Thyroid gland (tissue), 4 donors: ENCODE measurements at places on chromosomes 7 and 10. TPM values are rescaled to one million over a fixed set of nuclear protein-coding genes. Genes with fewer than 3 reads are reported as not detected.

Gene DGKB
- 2.1 TPM for total RNA-seq

DNA sequence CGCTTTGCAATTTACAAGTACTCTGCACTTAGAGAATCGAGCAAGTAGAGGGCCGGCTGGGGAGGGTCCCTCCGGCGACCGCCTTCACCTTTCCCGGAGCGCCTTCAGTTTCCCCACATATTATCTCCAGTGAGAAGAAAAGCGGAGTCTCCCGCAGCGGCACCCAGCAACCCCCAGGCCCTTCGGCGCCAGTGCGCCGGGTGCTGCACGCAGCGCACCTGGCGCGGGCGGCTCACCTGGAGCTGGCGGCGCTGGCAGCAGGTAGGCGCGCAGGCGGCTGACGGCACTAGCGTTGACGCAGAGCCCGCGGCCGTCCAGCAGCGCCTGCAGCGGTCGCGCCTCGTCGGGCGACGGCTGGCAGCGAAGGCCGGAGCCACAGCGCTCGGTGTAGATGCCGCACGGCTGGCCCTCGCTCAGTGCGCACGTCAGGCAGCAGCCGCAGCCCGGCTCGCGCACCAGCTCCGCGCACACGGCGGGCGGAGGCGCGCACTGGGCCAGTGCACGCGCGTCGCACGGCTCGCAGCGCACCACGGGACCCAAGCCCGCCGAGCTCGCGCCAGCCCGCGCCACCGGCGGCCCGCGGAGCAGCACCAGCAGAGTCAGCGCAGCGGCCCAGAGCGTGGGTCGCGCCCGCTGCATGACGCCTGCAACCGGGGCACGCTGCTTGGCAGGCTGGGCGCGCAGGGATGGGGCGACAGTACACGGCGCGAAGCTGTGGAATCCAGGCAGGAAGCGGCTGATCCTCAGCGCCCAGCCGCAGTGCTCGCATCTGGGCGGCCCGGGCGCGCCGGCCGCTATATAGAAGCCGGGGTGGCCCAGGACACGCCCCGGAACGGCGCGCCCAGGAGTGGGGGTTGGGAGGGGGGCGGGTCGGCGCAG lies at the start of gene IGFBP3:
Gene IGFBP3 (minus strand): TSS at position 771 of the 879 bp plus-strand sequence. CDS start 132 bp downstream, at position 639.
- no peaks in the 10 kb centered on the region for H3K27me3 ChIP-seq
- peak within 1 kb of the TSS; percentile 4 for H3K4me3 ChIP-seq
- peaks cover 14% of the 10 kb centered on the region for H3K4me1 ChIP-seq
- DNase-seq = peak; percentile 63
- H3K36me3 ChIP-seq = no peaks in the 10 kb centered on the region

- no peaks in the 10 kb centered on the region for H3K36me3 ChIP-seq
- H3K4me3 ChIP-seq = no peak overlapping the region
- H3K27ac ChIP-seq = no peak overlapping the region
- no peaks in the 10 kb centered on the region for H3K4me1 ChIP-seq
- DNase-seq = peak; percentile 58
These were observed 210.4 kb upstream of the ADO start for GRCh38 chr10:62594093-62594520.

Gene RARRES2
- 137 TPM for total RNA-seq

DNA sequence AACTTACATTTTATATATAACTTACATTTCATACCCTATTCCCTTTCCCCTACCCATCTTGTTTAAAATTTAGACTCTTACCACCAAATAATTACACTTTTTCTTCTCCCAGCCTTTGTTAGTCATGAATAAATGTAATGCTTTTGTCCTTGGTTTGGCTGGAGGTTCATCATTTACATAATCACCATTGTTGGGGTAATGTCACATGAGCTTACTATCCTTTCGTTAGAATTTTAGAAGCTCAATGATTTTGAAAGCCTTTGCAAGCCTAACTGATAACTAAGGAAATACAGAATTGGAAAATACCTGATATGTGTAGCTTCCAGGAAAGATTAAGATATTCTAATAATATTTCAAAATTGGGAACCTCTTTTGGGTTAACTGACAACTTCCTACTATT lies 171.7 kb downstream of the PLXDC2 start:
- H3K4me1 ChIP-seq = no peaks in the 10 kb centered on the region
- H3K27me3 ChIP-seq = no peaks in the 10 kb centered on the region
- H3K27ac ChIP-seq = no peak overlapping the region

GRCh38 chr10:114394531-114394930 lies 9.8 kb downstream of the AFAP1L2 start:
- no peak for DNase-seq
- H3K36me3 ChIP-seq = no peaks in the 10 kb centered on the region
- peak overlapping the region; percentile 97 for H3K27ac ChIP-seq
- no peaks in the 10 kb centered on the region for H3K27me3 ChIP-seq

DNA sequence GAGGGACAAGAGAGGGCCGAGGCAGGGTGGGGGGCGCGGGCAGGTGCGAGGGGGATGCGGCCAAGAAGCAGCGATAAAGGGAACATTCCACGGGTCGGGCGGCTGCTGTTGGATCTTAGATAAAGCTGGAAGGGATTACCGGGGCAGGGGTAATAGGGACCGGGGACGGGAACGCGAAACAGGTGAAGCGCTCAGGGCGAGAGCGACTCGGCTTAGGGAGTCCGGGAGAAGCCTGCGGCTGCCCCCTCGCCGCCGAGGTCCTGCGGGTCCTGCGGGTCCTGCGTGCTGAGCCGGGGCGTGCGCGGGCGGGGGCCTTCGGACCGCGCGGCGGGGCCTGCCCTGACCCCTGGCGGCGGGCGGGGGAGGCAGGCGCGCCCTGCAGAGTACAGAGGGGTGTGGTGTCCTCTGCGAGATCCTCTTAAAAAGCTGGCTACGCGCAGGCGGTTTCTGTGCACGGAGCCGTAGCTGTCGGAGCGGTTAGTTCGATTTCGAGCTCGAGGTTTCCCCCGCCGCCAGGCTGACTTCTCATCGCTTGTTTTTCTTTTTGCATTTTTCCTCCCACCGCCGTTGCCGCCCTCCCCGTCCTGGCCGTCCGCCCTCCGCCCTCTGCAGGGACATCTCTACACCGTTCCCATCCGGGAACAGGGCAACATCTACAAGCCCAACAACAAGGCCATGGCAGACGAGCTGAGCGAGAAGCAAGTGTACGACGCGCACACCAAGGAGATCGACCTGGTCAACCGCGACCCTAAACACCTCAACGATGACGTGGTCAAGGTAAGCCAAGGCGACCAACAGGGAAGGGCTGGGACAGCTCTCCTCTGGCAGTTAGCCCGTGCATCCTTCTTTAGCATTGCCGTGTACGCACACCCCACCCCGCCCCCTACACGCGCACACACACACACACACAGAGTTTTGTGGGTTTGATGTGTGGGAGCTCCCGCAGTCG lies 1.4 kb downstream of the CAV1 start:
- H3K27me3 ChIP-seq = no peaks in the 10 kb centered on the region
- H3K4me3 ChIP-seq = peak overlapping the region; percentile 69
- peak; percentile 92 for DNase-seq
- peak overlapping the region; percentile 97 for H3K27ac ChIP-seq

- DNase-seq = no peak
- no peak overlapping the region for H3K27ac ChIP-seq
- H3K36me3 ChIP-seq = no peaks in the 10 kb centered on the region
- no peaks in the 10 kb centered on the region for H3K4me1 ChIP-seq
These were observed 274.9 kb upstream of the IGFBP3 start for GRCh38 chr7:46195934-46196333.

GRCh38 chr10:17113889-17114540 lies 15.6 kb downstream of the CUBN start:
- DNase-seq = no peak
- no peak overlapping the region for H3K27ac ChIP-seq
- peaks cover 6% of the 10 kb centered on the region for H3K4me1 ChIP-seq
- H3K27me3 ChIP-seq = no peaks in the 10 kb centered on the region
- H3K4me3 ChIP-seq = no peak overlapping the region

- no peak overlapping the region for H3K4me3 ChIP-seq
- no peaks in the 10 kb centered on the region for H3K27me3 ChIP-seq
- DNase-seq = no peak
- H3K36me3 ChIP-seq = no peaks in the 10 kb centered on the region
- no peaks in the 10 kb centered on the region for H3K4me1 ChIP-seq
These were observed 60.2 kb downstream of the ADRA2A start for GRCh38 chr10:111137007-111137406.

DNA sequence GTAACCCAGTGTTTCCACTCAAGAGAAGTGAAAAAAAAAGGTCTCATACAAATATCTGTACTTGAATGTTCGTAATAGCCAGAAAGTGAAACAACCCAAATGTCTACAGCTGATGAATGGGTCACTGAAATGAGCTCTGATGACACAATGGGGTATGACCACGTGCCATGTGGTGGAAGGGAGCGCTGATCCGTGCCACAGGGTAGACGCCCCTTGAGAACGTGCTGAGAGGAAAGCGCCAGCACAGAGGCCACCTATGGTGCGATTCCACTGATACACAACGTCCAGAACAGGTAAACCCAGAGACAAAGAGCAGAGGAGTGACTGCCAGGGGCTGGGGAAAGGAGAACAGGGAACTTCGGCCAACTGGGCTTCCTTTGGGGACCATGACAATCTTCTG lies 50.3 kb downstream of the MAD1L1 start:
- H3K27ac ChIP-seq = no peak overlapping the region
- H3K4me1 ChIP-seq = no peaks in the 10 kb centered on the region
- no peak for DNase-seq
- no peaks in the 10 kb centered on the region for H3K27me3 ChIP-seq
- no peaks in the 10 kb centered on the region for H3K36me3 ChIP-seq
- no peak overlapping the region for H3K4me3 ChIP-seq

Gene SLC18A2
- total RNA-seq = not detected

GRCh38 chr7:17131983-17132655 lies 166.3 kb upstream of the AHR start:
- H3K27me3 ChIP-seq = no peaks in the 10 kb centered on the region
- peaks cover 7% of the 10 kb centered on the region for H3K4me1 ChIP-seq

- DNase-seq = no peak
- no peak overlapping the region for H3K4me3 ChIP-seq
- no peaks in the 10 kb centered on the region for H3K36me3 ChIP-seq
- H3K27me3 ChIP-seq = no peaks in the 10 kb centered on the region
- no peak overlapping the region for H3K27ac ChIP-seq
- no peaks in the 10 kb centered on the region for H3K4me1 ChIP-seq
These were observed 1078.1 kb downstream of the SORCS1 start for GRCh38 chr10:106086391-106086790.

DNA sequence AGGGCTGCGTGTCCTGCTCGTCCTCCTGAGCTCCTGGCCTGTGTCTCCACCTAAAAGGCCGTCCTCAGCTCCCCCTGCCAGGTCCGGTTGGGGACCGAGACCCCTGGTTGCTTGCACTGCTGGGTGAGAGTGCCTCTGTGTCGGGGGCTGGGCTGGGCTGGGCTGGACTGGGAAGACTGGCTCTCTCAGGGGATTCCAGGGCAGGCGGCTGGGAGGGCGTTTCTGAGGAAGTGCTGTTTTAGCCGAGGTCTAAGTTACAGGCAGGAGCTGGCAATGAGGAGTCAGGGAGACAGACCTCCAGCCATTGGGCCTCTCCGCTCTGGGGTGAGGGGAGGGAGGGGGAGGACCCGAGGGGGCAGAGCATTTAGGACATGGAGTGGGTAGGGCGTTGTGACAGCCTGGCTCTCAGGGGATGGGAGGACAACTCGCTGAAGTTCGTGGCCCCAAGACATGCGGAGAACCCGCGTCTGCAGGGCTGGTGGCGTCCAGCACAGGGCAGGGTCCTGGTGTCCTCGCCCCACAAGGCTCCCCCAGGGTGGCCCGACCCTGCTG lies 20.9 kb downstream of the FOXK1 start:
- H3K27ac ChIP-seq = no peak overlapping the region
- H3K27me3 ChIP-seq = no peaks in the 10 kb centered on the region
- no peak for DNase-seq
- no peak overlapping the region for H3K4me3 ChIP-seq

GRCh38 chr7:157370742-157371141 lies 33.9 kb downstream of the DNAJB6 start:
- no peak for DNase-seq
- H3K27me3 ChIP-seq = no peaks in the 10 kb centered on the region
- H3K4me1 ChIP-seq = no peaks in the 10 kb centered on the region
- no peak overlapping the region for H3K4me3 ChIP-seq

DNA sequence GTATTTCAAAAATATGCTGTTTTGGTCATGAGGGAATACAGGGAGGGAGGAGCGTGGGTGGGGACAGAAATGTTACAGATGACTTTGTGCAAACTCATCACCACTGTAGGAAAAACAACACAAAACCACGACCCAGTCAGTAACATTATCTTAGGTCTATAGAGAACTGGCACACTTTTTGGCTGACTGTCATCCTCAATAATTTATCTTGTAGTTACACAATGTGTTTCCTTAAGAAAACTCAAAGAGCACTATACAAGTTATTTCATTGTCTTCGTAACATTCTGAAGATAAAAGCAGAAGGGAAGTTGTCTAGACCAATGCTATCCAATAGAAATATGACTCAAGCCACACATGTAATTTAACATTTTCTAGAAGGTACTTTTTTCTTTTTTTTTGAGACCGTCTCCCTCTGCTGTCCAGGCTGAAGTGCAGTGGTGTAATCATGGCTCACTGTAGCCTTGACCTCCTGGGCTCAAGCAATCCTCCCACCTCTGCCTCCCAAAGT lies 16.9 kb upstream of the CDK14 start:
- no peak overlapping the region for H3K4me3 ChIP-seq
- H3K36me3 ChIP-seq = no peaks in the 10 kb centered on the region
- DNase-seq = peak; percentile 18
- H3K4me1 ChIP-seq = no peaks in the 10 kb centered on the region
- no peak overlapping the region for H3K27ac ChIP-seq
- H3K27me3 ChIP-seq = no peaks in the 10 kb centered on the region

Gene AKR1C4
- total RNA-seq = not detected

Gene MUC12
- total RNA-seq = not detected

DNA sequence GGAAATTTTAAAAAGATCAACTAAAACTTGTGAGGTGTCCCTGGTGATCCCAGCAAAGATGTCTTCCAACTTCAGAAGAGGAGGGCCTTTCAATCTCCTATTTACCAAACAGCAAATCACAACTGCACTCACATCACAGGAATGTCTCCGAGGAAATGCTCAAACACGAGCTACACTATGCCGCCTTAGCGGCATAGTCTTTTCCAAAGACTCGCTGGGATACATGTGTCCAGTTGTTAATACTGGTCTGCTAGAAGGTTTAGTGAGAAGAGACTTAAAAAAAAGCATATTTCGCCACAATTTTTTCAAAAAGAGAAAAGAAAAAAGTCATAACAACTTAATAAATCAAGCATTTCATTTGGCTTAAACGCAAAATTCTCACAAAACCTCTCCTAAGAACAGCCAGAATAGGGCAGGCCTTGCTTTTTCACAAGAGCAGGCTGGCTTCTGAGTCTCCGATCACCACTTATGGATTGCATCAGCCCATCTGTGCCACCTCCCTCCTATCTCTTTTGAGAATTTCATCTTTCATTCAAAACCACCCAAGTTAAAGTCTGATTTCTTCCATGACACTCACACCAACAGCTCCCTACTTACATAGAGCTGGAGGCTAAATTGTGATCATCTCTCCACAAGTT lies 66.1 kb downstream of the GNA12 start:
- H3K4me3 ChIP-seq = no peak overlapping the region
- H3K27me3 ChIP-seq = no peaks in the 10 kb centered on the region
- no peak overlapping the region for H3K27ac ChIP-seq
- no peaks in the 10 kb centered on the region for H3K4me1 ChIP-seq
- DNase-seq = no peak
- H3K36me3 ChIP-seq = no peaks in the 10 kb centered on the region
